Activated CD8-positive, alpha-beta T cell treated with anti-CD3 and anti-CD28 coated beads for 36 hours (primary cell): ENCODE measurements at places on chromosomes 3 and 15.
A peak's percentile ranks its signal among the peaks of the same experiment; 100 is the strongest.

DNA sequence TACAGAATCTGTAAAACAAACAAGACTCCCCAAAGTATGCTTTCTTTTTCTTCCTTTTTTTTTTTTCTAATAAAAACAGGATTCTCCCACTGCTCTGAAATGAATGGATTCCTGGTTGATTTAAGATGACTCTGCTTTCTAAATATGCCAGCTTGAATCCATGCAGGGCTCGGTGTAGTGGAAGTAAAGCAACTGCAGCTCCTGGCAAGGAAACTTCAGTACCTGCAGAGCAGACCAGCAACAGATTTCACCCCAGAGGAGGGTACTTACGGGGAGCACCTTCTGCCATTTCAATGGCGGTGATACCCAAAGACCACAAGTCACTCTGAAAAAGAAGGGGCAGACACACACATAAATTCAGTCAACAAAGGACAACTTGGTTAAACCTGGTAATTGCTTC, 150.5 kb upstream of the SLC2A2 start:
- H3K4me3 ChIP-seq = no peak overlapping the region
- peaks cover 35% of the 10 kb centered on the region for H3K4me1 ChIP-seq
- H3K27me3 ChIP-seq = no peaks in the 10 kb centered on the region
- no peak for DNase-seq
- no peak overlapping the region for H3K27ac ChIP-seq

GRCh38 chr3:65953881-65954733, 84.6 kb downstream of the MAGI1 start:
- no peaks in the 10 kb centered on the region for H3K4me1 ChIP-seq
- DNase-seq = no peak
- no peak overlapping the region for H3K4me3 ChIP-seq

DNA sequence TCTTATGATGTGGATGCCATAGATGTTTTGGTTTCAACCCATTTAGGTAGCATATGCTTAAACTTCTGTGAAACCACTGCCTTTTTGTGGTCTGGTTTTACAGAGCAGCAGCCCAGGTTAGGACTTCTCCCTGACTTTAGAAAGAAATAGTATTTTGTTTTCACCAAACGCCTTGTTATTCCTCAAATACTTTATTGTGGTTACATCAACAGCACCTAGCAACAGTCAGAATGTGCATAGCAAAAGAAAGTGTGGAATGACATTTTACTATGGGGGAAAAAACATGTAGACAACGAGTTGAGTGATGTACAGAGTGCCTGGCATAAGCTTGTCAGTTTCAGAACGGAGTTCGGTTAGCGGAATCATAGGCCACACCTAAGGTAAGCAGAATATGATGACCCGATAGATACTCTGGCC, 159.2 kb downstream of the TPRG1 start:
- peak; percentile 27 for DNase-seq
- peaks cover 48% of the 10 kb centered on the region for H3K4me1 ChIP-seq
- peak overlapping the region; percentile 2 for H3K4me3 ChIP-seq
- H3K27ac ChIP-seq = peak overlapping the region; percentile 17
- no peaks in the 10 kb centered on the region for H3K27me3 ChIP-seq

DNA sequence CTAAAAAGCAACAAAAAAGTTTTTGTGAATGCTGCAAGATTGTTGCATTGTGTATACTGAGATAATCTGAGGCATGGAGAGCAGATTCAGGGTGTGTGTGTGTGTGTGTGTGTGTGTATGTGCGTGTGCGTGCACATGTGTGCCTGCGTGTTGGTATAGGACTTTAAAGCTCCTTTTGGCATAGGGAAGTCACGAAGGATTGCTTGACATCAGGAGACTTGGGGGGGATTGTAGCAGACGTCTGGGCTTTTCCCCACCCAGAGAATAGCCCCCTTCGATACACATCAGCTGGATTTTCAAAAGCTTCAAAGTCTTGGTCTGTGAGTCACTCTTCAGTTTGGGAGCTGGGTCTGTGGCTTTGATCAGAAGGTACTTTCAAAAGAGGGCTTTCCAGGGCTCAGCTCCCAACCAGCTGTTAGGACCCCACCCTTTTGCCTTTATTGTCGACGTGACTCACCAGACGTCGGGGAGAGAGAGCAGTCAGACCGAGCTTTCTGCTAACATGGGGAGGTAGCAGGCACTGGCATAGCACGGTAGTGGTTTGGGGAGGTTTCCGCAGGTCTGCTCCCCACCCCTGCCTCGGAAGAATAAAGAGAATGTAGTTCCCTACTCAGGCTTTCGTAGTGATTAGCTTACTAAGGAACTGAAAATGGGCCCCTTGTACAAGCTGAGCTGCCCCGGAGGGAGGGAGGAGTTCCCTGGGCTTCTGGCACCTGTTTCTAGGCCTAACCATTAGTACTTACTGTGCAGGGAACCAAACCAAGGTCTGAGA, 4.7 kb downstream of the BHLHE40 start:
- no peaks in the 10 kb centered on the region for H3K27me3 ChIP-seq
- H3K27ac ChIP-seq = peak overlapping the region; percentile 91
- H3K4me1 ChIP-seq = peaks cover 50% of the 10 kb centered on the region
- peak; percentile 83 for DNase-seq
- peak overlapping the region; percentile 92 for H3K4me3 ChIP-seq
- peaks cover 67% of the 10 kb centered on the region for H3K36me3 ChIP-seq

DNA sequence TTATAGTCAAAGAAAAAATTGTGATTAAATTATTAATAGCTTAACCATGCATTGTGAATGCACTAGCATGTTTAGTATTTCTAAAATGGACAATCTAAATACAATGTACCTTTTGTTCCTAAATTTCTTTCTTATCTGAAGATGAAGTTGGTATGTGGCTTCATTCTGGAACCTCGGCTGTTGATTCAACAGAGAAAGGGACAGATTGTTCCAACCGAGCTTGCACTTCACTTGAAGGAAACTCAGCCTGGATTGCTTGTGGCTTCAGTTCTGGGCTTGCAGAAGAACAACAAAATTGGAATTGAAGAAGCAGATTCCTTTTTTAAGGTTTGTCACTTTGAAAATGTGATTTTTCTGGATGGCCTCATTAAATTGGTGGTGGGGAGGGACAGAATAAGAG, 32.6 kb downstream of the HPS3 start:
- H3K27me3 ChIP-seq = no peaks in the 10 kb centered on the region
- no peak overlapping the region for H3K27ac ChIP-seq
- H3K4me1 ChIP-seq = peaks cover 6% of the 10 kb centered on the region
- peaks cover 18% of the 10 kb centered on the region for H3K36me3 ChIP-seq
- DNase-seq = no peak
